GM12878 (cell line): ENCODE measurements at places on chromosomes 12 and 14. TPM values are rescaled to one million over a fixed set of nuclear protein-coding genes. Genes with fewer than 3 reads are reported as not detected.

DNA sequence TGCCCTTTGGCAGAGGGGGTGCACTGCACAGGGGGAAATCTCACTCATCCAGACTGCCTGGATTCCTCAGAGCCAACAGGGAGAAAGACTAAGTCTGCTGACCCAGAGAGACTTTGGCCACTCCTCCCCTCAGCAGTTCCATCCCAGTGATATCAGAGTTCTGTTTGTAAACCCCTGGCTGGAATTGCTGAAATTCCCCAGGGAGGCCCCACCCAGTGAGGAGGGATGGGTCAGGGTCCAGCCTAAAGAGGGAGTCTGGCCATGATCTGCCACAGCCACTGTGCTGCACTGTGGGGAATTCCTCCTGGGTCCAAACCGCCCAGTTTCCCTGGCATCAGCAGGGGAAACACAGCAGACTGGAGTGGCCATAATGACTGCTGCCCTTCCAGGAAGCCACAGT, 54.9 kb upstream of the USP15 start:
- DNase-seq, result no peak

- no peak for DNase-seq
Observed at GRCh38 chr12:112190231-112191025, 65.1 kb downstream of the TRAFD1 start.

DNA sequence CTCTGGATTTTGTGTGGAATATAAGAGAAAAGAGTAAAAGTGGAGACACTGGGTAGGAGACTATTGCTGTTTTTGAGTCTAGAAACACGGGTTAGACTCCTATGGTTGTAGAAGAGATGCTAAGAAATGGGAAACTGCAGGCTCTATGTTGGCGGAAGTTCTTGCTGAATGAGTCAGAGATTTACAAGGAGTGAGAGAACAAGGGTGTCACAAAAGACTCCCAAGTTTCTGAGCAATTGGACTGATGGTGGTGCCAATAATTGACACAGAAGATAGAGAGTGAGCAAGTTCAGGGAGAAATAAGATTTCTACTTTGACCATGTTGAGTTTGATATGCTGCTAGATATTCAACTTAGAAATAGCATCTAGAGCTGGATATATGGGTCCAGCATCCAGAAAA, 2.6 kb upstream of the PRKD1 start:
- DNase-seq, result no peak

Gene RIPK3
- total RNA-seq, result 11.2 and 12.8 TPM in 2 replicates
